Nasal cavity respiratory epithelium epithelial cell of viscerocranial mucosa (primary cell): ENCODE measurements at places on chromosomes 2 and 18. TPM values are rescaled to one million over a fixed set of nuclear protein-coding genes. Genes with fewer than 3 reads are reported as not detected.

The CPO gene
- total RNA-seq: 0.14 TPM in 1 of 2 replicates, not detected in the other

The ANKRD23 gene
- total RNA-seq: 0.34 and 1.7 TPM in 2 replicates

The STAT4 gene
- 9.2 and 10.9 TPM in 2 replicates for total RNA-seq

The LDLRAD4 gene
- total RNA-seq: 0.85 TPM in 1 of 2 replicates, not detected in the other

The CROCC2 gene
- total RNA-seq: not detected in 2 replicates

The SATB2 gene
- total RNA-seq: 0.68 and 3.5 TPM in 2 replicates

The PKDCC gene
- total RNA-seq: 0.28 and 0.34 TPM in 2 replicates

The GPR35 gene
- 0.34 and 0.85 TPM in 2 replicates for total RNA-seq

The CCDC121 gene
- total RNA-seq: 0.68 and 1.2 TPM in 2 replicates

The KCNG2 gene
- not detected in 2 replicates for total RNA-seq

The SPDYA gene
- total RNA-seq: 0.68 and 2.1 TPM in 2 replicates

The COL4A4 gene
- total RNA-seq: under 0.01 and 0.43 TPM in 2 replicates

The IL1RN gene
- 53.7 and 106 TPM in 2 replicates for total RNA-seq

The SLC20A1 gene
- total RNA-seq: 105 and 112 TPM in 2 replicates

The MRPL19 gene
- total RNA-seq: 37.9 and 66.6 TPM in 2 replicates

The ALLC gene
- total RNA-seq: not detected in 2 replicates

The UGT1A10 gene
- 1.2 TPM in 1 of 2 replicates, not detected in the other for total RNA-seq

The RNF103 gene
- total RNA-seq: 22.5 and 26.7 TPM in 2 replicates

The CHRND gene
- not detected in 2 replicates for total RNA-seq

The ASXL3 gene
- under 0.01 and 0.14 TPM in 2 replicates for total RNA-seq

The GALR1 gene
- not detected in 2 replicates for total RNA-seq

The UGT1A8 gene
- under 0.01 and 0.14 TPM in 2 replicates for total RNA-seq

The IL1F10 gene
- 0.34 TPM in 1 of 2 replicates, not detected in the other for total RNA-seq

The SGPP2 gene
- 13.0 and 45.8 TPM in 2 replicates for total RNA-seq

The RGPD4 gene
- total RNA-seq: not detected in 2 replicates

The EPB41L5 gene
- 34.5 and 44.1 TPM in 2 replicates for total RNA-seq

The FABP1 gene
- total RNA-seq: not detected in 2 replicates

The DNAH7 gene
- under 0.01 and 0.14 TPM in 2 replicates for total RNA-seq

The RSAD2 gene
- total RNA-seq: 1.1 and 4.4 TPM in 2 replicates

The ABCG8 gene
- not detected in 2 replicates for total RNA-seq

The PMAIP1 gene
- total RNA-seq: 58.2 and 74.2 TPM in 2 replicates

The ZNF892 gene
- total RNA-seq: 6.2 and 12.9 TPM in 2 replicates

The ORC2 gene
- total RNA-seq: 26.0 and 27.3 TPM in 2 replicates

The PRSS56 gene
- not detected in 2 replicates for total RNA-seq

The REEP1 gene
- total RNA-seq: under 0.01 TPM in 1 of 2 replicates, not detected in the other

The FAM124B gene
- not detected in 2 replicates for total RNA-seq

The ALPP gene
- total RNA-seq: under 0.01 TPM in 1 of 2 replicates, not detected in the other

The TRAPPC12 gene
- total RNA-seq: 54.7 and 55.5 TPM in 2 replicates

The CYTIP gene
- not detected in 2 replicates for total RNA-seq

The PTPN18 gene
- total RNA-seq: 10.6 and 21.3 TPM in 2 replicates

The AQP12B gene
- total RNA-seq: not detected in 2 replicates

The GPR39 gene
- 2.7 and 8.8 TPM in 2 replicates for total RNA-seq

The ADAM23 gene
- under 0.01 and 1.5 TPM in 2 replicates for total RNA-seq

The CENPO gene
- total RNA-seq: 1.4 and 2.5 TPM in 2 replicates

The MC2R gene
- not detected in 2 replicates for total RNA-seq

The COX5B gene
- total RNA-seq: 231 and 435 TPM in 2 replicates

The SCYGR4 gene
- not detected in 2 replicates for total RNA-seq
